Activated CD8-positive, alpha-beta T cell treated with anti-CD3 and anti-CD28 coated beads, Interleukin-2, amount 10 ng/mL, durations not matched to agents 7 days and 5 days (primary cell): ENCODE measurements at places on chromosomes 4 and X. TPM values are rescaled to one million over a fixed set of nuclear protein-coding genes. Genes with fewer than 3 reads are reported as not detected.

DNA sequence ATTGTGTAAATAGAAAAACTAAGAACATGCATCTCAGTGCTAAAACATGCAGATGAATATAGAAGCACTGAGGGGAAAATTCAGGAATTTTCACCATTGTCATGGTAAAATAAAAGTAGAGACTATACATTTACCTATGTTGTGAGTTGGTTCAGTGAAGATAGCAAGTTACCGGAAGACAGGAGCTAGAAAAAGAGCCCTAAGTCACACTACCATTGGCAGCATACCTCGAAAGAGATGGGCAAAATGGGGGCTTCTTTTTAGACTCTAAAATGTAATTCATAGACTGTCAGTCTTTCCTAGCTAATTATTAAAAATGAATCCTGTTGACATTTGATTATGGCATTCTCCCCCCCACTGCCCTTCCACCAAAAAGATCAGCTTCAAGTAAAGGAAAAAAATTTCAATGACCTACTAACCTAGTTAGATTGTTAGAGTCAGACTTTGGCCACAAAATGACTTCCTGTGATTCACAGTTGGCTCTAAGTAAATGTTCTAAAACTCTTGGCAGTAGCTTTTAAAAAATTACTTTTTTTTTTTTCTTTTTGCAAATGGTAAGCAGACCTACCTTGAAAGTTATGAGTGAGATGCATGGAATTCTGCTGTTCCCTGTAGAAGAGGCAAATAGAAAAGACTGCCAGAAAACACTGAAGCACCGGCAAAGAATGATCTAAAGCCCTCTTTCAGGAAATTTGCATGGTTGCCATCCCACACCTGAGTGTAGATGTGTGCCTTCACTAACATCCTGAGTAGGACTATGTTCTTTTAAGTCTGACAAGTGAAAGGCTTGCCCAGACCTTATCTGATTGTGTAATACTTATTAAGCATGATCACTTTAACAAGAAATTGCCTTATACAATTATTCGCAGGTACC, 26.4 kb upstream of the ARSJ start:
- no peaks in the 10 kb centered on the region for H3K36me3 ChIP-seq
- peaks cover 14% of the 10 kb centered on the region for H3K4me1 ChIP-seq
- peak overlapping the region; percentile 27 for H3K27ac ChIP-seq

DNA sequence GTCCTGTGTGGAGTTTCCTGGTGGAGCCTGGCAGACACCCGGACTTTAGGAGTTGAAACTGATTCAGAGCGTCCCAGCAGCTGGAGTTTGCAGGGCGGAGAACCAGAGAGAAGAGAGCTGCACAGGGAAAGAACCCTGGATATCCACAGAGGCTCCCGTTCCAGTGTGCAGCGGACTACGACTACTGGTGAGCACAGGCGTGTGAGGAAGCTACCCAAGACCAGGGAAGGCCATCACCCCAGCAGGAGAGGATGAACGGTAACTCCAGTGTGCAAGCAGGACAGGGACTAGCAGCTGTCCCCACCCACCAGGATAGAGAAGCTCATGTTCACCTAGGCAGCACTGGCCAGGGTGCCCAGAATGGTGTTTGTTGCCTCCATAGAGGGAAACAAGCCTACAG, 2.3 kb downstream of the LAGE3 start:
- H3K4me3 ChIP-seq = no peak overlapping the region
- H3K27ac ChIP-seq = no peak overlapping the region
- no peaks in the 10 kb centered on the region for H3K27me3 ChIP-seq
- no peak for DNase-seq

Gene HNRNPDL
- 331 TPM for total RNA-seq

Gene PWWP3B
- not detected for total RNA-seq

Gene GPRASP2
- total RNA-seq = 0.16 TPM
